Retinal pigment epithelial cell (primary cell): ENCODE measurements at places on chromosomes 5 and 9.

GRCh38 chr9:35675732-35676392 lies 2.1 kb downstream of the CA9 start:
- DNase-seq, result no peak

DNA sequence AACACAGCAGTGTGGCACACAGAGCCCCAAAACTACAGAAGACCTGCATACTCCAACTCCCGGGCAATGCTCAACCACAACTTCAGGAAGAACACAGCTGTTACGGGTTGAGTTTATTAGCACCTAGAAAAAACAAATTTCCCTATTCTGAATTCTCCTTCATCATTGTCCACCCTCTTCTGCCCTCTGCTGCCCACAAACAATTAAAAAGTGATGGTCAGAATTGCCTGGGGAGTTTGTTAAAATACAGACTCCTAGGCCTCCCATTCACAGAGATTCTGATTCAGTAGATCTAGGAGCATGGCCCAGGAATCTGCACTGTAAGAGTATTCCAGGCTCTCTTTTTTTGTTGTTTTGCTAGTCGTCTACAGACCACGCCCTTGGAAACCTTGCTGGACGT lies 310.6 kb downstream of the NDUFS4 start:
- DNase-seq, result no peak

- peak; percentile 12 for DNase-seq
These were observed 275.2 kb downstream of the CDH9 start for GRCh38 chr5:26763215-26763614.

GRCh38 chr5:543351-543750 lies 19.1 kb upstream of the SLC9A3 start:
- no peak for DNase-seq

DNA sequence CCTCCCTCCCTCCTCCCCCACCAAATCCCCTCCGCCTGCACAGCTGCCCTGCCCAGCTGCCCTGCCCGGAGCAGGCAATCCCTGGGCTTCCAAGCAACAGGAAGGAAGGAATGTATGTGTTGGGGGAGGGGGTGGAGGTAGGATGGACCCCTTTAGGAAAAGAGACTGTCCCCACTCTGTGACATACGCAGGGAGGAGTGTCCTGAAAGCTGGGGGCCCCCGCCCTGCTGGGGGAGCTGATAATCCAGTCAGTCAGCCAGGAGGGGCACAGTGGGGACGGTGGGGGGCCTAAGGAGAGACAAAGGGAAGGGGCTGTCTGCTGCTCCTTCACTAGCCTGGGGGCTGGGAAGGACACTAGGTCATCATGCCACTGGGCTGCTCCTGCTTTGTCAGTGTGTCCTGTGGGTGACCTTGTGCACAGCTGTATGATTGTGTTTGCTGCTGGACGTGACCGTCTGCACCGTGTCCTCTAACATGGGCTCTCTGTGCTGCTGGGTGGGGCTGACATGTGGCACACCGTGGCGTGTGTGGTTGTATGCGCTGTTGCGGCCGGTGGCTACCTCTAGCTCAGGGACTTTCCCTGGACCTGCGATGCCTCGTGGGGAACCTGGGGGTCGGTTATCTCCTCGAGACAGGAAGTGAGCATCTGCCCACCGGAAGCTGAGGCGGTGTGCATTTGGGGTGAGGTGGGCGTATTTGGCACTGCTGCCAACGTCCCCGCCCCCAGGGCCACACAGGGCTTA lies 3.0 kb downstream of the N4BP3 start:
- DNase-seq, result no peak

DNA sequence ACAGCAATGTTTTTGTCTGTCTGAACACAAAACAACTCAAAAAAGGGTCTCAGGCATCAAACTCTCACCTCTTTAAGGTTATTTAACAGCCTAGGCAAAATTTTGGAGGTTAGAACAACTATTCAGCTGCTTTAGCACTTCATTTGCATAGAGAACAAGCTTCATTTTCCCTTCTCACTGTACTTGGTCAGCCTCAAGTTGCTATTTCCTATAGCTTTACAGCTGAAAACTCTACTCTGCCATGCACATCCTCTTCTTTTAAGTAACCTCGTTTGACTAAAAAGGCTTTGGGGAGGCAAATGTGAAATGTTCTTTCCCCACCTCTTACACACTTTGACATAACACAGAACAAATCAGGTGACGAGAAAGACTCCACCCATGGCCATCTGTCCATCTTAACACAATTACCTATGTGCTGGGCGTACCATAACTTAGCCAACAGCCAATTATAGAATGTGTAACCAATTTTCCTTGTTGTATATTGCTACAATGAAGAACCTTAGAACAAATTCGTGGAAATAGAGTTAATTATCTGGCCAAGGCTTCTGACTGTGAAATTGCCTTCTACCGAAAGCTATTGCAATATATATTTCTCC lies 195.7 kb downstream of the DCP2 start:
- no peak for DNase-seq

- no peak for DNase-seq
These were observed 34.3 kb downstream of the STK10 start for GRCh38 chr5:172153695-172154094.

DNA sequence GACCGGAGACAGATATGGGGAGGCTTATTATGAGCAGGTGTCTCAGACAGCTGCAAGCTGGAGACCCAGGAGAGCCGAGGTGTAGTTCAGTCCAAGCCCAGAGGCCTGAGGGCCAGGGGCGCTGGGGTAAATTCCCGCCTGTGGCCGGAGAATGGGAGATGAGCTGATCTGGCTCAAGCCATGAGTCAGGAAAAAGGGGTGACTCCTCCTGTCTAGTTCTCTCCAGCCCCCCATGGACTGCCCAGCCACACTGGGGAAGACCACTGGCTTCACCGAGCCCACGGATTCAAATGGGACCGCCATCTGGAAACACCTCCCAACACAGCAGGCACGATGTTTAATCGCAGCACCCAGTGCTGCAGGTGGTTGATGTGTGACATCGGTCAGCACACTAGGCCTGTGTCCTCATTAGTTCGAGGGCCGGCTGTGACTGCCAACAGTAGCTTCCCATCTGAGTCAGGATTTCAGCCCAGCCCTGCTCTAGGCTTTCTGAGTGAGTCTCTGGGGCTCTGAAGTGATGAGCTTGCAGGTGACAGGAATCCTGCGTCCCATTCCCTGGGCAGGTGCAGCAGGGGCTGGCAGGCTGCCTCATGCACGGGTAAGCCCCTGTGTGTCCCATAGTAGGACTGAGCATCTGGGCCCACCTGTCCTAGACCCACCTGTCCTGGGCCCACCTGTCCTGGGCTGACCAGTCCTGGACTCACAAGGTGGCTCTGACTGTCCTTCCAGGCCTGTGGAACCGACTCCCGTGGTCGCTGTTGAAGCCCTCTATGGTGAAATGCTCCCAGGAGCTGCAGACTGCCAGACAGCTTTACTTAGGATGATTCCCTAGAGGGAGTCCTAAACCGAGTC lies 49.7 kb downstream of the AHRR start:
- DNase-seq, result no peak

DNA sequence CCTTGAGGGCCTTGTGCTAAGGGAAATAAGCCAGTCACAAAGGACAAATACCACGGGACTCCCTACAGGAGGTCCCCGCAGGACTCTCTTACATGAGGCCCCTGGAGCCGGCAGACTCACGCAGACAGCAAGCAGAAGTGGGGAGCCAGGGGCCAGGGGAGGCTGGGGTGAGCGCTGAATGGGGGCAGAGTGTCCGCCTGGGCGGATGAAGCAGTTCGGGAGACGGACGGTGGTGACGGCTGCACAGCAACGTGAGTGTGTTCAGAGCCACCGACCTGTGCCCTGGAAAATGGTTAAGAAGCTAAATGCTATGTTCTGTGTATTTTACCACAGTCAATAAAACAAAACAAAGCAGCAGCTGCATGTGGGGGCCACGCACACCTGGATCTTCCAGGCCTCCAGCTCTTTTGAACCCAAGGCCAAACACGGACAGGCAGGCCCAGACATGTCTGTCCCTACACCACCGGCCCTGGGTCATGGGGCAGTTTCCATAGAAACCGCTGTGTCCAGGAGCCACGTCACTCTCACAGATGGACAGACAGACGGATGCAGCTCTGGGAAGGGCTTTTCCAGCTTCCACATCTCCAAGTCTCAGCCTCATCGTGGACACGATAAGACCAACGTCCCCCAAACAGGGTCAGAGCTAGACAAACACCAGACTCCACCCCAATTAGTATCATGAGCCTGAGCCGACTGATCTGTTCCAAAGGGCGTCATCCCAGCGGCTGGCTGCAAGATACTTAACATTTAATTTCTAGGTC lies 103.9 kb downstream of the VAV2 start:
- DNase-seq, result no peak

- no peak for DNase-seq
These were observed 43.5 kb upstream of the CAVIN4 start for GRCh38 chr9:100534401-100534800.

DNA sequence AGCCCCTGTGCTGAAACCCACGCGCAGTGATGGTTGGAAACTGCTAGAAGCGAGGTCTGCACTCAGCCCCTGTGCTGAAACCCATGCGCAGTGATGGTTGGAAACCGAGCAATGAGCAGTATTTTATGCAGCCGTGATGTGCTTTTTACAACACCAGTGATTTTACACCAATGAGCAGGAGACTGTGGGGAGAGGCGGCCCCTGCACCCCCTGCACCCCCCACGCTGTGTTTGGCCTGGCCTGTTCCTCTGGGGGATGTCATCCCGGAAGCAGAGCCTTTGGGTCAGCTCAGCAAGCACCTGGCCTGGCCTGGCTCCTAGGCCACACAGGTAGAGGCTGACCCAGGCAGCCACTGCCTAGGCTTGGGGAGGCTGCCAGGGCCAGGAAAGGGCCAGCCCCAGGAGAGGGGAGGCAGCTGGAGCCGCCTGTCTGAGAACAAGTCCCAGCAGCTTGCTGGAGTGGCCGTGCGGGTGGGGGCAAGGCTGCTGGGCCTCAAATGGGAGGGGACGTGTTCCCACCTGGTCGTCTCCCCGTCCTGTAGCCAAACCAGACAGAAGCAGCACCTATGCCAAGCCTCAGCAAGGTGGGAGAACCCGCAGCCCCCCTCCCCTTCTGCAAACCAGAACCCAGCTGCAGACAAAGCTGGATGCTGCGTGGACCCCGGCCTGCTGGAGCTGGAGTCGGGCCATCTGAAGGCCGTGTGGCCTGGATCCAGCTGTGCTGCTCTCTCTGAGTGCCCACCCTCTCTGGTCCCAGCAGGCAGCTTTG lies 46.8 kb downstream of the DBH start:
- no peak for DNase-seq

DNA sequence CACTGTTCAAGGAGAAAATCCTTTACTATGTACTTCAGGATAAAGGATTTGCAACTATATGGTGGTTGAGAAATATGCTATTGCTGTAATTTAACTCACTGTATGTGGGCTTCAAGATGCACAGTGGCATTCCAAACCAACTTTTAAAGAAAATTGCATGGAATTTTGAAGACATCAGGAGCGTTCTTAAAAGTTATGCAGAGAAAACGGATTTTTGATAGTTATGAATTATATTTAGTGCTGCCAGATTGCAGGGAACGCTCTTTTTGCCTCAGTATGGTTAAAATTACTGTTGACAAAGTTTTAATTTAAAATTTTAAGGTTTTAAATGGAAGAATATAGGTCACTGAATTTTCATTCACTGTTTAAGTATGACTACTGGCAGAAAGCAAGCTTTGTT lies 336.1 kb upstream of the EFNA5 start:
- DNase-seq, result no peak

DNA sequence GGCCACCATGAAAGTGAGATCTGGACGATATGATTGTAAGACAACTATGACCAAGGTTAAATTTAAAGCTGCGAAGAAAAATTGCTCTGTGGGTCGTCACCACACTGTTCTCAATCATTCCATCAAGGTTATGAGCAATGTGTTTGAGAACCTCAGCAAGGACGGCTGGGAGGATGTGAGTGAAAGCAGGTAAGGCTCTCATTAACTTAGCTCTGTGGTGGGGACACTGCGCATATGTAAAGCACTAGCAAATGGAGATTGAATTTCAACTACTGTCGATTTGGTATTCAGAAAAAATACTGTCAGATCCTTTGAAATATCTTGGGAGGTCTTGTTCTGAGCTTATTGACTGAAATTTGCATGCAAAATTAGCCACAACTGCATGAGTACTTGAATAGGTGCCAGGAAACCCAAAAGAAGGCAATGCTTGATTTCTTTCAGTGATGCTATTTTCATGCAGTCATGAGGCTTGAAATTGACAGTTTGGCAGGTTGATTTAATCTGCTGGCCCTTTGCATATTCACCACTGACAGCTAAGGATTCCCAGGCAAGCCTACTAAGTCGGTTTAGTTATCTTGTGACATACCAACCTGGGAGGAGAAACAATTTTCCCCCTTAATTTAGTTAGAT lies 183.9 kb upstream of the SH3GL2 start:
- no peak for DNase-seq

GRCh38 chr5:41509399-41510175 lies 814 bp downstream of the PLCXD3 start:
- no peak for DNase-seq

DNA sequence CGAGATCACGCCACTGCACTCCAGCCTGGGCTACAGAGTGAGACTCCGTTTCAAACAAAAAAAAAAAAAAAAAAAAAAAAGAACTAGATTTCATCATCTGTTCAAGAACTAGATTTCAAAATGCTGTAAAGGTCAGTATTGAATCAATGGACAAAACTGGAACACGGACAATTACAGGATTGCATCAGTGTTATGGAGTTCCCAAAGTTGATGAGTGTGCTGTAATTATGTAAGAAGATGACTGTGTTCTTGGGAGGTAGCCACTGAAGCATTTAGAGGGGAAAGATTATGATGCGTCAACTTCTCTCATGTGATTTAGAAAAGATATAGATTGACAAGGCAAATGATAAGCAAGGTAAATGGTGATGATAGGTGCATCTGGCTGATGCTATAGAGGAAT lies 6.5 kb downstream of the FAM240B start:
- DNase-seq, result no peak

DNA sequence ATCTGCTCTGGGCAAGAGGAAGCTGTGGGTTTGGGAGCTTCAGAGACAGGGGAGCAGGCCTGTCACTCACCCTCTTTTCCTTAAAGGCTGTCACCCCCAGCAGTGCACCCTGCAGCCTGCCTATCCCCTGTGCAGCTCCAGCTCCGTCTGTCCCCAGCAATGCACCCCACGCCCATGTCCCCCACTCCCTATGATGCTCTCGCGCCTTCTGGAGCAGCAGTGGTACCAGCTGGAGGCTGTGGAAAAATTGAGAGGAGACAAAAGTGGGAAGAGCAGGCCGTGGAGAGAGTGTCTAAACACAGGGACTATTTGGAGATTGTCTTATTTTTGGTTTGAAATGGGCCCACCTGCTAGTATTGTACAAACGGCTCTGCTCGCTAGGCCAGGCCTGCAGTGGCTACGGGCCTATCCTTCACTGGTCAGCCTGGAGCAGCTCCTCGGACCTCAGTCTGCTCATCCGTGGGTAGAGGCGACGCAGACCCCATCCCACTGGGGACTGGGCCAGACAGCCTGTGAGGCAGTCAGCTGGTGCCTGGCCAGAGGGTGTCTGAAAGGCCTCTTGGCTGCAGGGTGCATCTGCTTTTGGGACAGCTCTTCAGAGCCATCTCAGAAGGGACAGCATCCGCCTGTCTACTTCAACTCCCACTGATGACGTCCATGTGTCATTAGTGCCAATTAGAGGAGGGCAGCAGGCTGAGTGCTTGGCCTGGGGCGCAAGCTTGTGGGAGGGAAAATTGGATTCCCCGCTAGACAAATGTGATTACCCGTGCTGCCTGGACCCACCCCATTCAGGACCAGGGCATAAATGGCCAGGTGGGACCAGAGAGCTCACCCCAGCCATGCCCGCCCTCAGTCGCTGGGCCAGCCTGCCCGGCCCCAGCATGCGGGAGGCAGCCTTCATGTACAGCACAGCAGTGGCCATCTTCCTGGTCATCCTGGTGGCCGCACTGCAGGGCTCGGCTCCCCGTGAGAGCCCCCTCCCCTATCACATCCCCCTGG lies at the start of gene DBH:
Gene DBH (plus strand): TSS at position 831 of the 999 bp plus-strand sequence. CDS start 9 bp downstream, at position 840.
- DNase-seq, result no peak

- DNase-seq, result no peak
These were observed 132.0 kb downstream of the FGF10 start for GRCh38 chr5:44257221-44257620.
